CD4-positive, CD25-positive, alpha-beta regulatory T cell (primary cell): ENCODE measurements at places on chromosomes 2 and 18. TPM values are rescaled to one million over a fixed set of nuclear protein-coding genes. Genes with fewer than 3 reads are reported as not detected.

CD8B2 gene
- total RNA-seq, result not detected

DNA sequence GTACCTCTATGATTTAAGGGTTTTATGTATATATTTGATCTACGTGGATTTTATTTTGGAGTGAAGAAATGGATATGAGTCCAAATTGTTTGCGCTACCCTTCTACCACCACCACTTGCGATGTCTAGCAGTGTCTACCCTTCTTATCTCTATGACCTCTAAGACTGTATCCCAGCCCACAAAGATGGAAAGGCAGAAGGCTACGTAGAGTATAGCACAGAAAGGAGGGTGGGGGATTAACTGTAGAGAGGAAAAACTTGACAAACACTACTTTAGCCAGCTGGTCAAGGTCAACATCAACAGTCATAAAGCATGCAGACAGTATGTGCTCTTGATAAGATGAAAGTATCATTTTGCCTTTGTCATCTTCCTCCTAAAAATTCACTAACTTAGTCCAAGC, 14.4 kb downstream of the ITSN2 start:
- H3K27ac ChIP-seq, result no peak overlapping the region
- no peaks in the 10 kb centered on the region for H3K36me3 ChIP-seq
- H3K4me3 ChIP-seq, result no peak overlapping the region
- no peaks in the 10 kb centered on the region for H3K27me3 ChIP-seq

MYCN gene
- 2.2 TPM for total RNA-seq

DNA sequence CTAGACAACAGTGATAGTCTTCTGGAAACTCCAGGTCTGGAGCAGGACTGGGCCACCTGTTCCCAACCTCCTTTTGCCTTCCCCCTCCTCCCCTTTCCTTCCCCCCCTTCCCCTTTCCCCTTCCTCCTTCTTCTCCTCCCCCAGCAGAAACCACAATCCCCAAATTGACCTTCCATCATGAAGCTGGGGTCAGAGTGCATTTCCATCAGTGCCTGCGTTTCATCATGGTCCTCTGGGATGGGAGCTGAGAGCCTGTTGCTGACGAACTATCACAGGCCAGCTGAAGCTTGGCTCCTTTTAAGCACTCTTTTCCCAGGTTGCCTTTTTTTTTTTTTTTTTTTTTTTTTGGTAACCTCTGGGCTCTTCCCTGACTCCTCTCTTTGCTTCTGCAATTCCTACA, 52.6 kb upstream of the SMAD2 start:
- H3K27ac ChIP-seq, result no peak overlapping the region
- peaks cover 2% of the 10 kb centered on the region for H3K27me3 ChIP-seq
- no peaks in the 10 kb centered on the region for H3K4me1 ChIP-seq
- no peak overlapping the region for H3K4me3 ChIP-seq
- no peak for DNase-seq

C2orf66 gene
- not detected for total RNA-seq

DNA sequence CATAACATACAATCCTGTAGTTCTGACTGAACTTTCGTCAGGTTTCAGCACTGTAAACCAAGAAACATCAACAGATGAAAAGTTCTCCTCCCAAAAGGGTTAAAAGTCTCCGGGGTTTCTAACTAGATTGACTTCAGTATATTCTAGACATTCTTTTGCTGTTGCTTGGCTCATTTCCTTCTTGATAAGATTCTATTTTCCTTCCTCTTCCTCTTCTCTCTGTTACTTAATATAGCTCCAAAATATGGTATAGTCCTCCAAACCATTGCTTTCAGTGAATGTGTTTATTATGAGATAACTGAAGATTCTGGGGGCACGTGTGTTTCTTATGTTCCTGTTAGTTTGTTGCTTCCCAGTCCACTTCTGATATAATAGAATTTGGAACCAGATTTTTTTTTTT, 46.4 kb upstream of the MAP4K3 start:
- H3K4me3 ChIP-seq, result no peak overlapping the region
- no peak for DNase-seq
- no peaks in the 10 kb centered on the region for H3K4me1 ChIP-seq
- H3K27me3 ChIP-seq, result no peaks in the 10 kb centered on the region
- H3K27ac ChIP-seq, result no peak overlapping the region

DNA sequence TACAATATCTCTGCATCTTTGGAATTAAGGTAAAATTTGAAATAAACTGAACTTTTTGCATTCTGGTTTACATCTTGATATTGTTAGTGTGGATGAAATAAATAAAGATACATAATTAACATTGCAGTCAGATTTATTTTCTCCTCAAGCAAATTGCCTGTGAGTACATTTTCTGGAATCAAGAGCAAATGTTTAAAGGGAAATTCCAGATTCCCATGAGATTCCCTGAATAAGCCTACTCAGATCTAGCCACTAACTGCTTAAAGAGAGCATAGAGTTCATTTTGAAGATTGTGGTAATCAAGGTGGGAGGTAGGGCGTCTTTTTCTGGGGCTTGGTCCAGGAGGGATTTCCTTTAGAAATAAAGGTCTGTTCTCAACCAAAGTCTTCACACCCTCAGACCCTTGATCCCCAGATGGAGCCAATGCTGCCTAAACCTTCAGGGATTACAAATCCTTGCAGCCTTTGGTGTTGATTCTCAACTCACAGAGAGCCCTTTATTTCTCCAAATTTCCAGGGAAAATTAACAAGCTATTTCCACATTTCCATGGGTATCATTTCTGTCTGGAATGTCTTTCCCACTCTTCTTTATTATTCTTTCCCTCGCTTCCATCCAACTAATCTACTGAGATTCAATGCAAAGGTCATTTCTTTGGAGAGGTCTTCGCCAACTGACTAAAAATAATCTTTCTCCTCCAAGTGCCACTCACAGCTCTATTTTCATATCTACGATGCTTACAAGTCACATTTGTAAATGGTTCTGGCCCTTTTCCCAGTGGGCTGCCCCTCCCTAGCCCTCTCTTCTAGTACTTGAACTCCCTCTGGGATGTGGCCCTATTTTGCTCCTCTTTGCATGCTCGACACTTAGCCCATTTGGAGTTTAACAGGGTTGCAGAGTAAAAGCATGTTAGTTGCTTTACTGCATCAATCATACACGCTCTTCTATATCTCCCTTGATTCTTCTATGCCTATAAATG, 79.8 kb upstream of the SPATS2L start:
- DNase-seq, result no peak
- no peak overlapping the region for H3K27ac ChIP-seq
- peaks cover 4% of the 10 kb centered on the region for H3K27me3 ChIP-seq
- no peaks in the 10 kb centered on the region for H3K4me1 ChIP-seq
- H3K36me3 ChIP-seq, result no peaks in the 10 kb centered on the region

GRCh38 chr2:55804535-55804934, 110.9 kb upstream of the PNPT1 start:
- DNase-seq, result no peak
- no peaks in the 10 kb centered on the region for H3K4me1 ChIP-seq
- no peak overlapping the region for H3K4me3 ChIP-seq
- no peaks in the 10 kb centered on the region for H3K36me3 ChIP-seq
- no peaks in the 10 kb centered on the region for H3K27me3 ChIP-seq

GRCh38 chr2:69579536-69579935, 64.0 kb downstream of the AAK1 start:
- no peaks in the 10 kb centered on the region for H3K27me3 ChIP-seq
- H3K27ac ChIP-seq, result no peak overlapping the region
- DNase-seq, result no peak
- peaks cover 66% of the 10 kb centered on the region for H3K4me1 ChIP-seq

GRCh38 chr18:13823707-13824395, at the start of gene MC5R:
MC5R (plus strand) TSS chr18:13824149; CDS start chr18:13825766, 1,617 bp downstream.
- peak; percentile 44 for DNase-seq
- H3K36me3 ChIP-seq, result no peaks in the 10 kb centered on the region
- peaks cover 9% of the 10 kb centered on the region for H3K27me3 ChIP-seq
- H3K4me1 ChIP-seq, result peaks cover 10% of the 10 kb centered on the region
- H3K27ac ChIP-seq, result no peak within 1 kb of the TSS
- peak within 1 kb of the TSS; percentile 48 for H3K4me3 ChIP-seq

NOL4 gene
- not detected for total RNA-seq

RPRM gene
- 0.44 TPM for total RNA-seq
